ENCODE measurements at places on chromosomes 6 and 20.

- DNase-seq: no peak
These were observed 3.6 kb upstream of the ARFGEF3 start for GRCh38 chr6:138157986-138158638.

- DNase-seq: no peak
These were observed 46.5 kb downstream of the PPARD start for GRCh38 chr6:35388772-35389352.

- no peak for DNase-seq
These were observed 925.0 kb upstream of the MAN1A1 start for GRCh38 chr6:120274547-120274946.

DNA sequence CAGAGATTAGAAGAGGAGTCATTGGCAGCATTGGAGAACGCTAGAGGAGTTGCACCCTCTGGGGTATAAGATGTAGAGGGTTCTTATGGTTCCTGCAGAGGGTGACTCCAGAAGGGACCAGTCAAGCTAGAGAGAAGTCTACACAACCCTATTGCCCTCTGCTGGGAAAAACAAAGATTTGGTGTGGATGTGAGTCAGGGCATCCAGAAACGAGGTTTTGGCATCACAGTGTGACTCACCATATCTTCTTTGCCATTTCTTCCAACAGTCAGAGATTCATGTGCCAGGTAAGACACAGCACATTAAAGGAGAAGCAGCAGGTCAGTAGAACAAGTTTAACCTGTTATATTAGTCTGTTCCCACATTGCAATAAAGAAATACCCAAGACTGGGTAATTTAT, 598.8 kb downstream of the MAFB start:
- no peak for DNase-seq

DNA sequence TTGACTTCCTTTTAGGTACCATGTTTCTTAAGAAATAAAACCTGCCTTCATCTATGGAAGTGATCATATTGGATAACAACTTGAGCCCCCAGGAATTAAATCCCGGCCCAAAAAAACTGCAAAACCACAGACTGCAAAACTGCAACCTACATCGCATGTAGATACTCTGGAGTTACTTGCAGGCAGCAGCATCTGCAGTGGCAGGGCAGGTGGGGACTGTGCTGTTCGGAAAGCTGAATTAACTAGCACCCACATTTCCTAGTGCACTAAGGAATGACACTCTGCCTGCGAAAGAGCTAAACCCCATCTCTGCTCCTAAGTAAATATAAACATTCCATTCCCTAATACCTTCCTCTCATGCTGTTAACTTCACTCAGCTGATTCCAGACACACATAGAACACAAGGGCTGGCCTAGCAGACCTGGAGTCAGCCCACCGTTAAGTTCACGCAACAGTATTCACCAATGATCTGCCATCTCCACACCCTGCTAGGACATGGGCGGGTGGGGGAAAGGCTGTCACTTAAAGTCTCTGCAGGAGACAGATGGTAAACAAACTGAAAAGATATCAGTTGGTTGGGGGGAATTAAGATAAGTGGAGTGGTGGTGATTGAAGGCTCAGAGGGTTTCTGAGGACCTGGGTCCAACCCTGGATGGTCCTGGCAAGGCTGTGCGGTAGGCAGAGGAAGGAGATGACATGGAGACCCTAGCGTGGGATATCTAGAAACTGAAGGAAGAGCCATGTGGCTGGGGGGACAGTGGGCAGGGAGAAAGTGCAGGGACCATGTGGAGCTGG, 128.4 kb downstream of the SYCP2 start:
- no peak for DNase-seq

- DNase-seq: no peak
These were observed 991 bp downstream of the UQCC2 start for GRCh38 chr6:33710296-33711121.

GRCh38 chr6:43699564-43700186, 12.1 kb upstream of the MRPS18A start:
- DNase-seq: no peak

DNA sequence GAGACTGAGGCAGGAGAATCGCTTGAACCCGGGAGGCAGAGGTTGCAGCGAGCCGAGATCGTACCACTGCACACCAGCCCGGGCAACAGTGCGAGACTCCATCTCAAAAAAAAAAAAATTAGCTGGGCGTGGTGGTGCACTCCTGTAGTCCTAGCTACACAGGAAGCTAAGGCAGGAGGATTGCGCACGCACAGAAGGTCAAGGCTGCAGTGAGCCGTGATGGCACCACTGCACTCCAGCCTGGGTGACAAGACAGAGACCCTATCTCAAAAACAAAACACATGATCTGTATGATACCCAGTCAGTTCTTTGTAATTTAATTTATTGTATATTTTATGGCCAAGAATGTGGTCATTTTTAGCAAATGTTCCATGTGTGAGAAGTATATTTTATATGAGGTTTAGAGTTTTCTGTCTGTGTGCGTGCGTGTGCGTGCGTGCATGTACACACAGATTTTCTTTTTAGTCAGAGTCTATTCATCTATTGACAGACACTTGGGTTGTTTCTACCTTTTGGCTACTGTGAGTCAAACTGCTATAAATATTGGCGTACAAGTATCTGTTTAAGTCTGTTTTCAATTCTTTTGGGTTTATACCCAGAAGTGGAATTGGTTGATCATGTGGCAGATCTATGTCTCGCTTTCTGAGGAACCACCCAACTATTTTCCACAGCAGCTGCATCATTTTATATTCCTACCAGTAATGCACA, 22.2 kb upstream of the MYL9 start:
- DNase-seq: no peak

- no peak for DNase-seq
These were observed 704.2 kb upstream of the CITED2 start for GRCh38 chr6:140078561-140079125.

- no peak for DNase-seq
These were observed 38.1 kb upstream of the PROKR2 start for GRCh38 chr20:5354901-5355300.

GRCh38 chr6:108559884-108560462, 744 bp upstream of the FOXO3 start:
- DNase-seq: no peak
